Activated naive CD4-positive, alpha-beta T cell treated with anti-CD3 and anti-CD28 coated beads for 36 hours (primary cell): ENCODE measurements at places on chromosomes 6 and 20.
A peak's percentile ranks its signal among the peaks of the same experiment; 100 is the strongest.

GRCh38 chr20:54590856-54591255 lies 115.5 kb downstream of the DOK5 start:
- DNase-seq = no peak

- no peak for DNase-seq
These were observed 246.5 kb downstream of the ERMARD start for GRCh38 chr6:169997930-169998218.

DNA sequence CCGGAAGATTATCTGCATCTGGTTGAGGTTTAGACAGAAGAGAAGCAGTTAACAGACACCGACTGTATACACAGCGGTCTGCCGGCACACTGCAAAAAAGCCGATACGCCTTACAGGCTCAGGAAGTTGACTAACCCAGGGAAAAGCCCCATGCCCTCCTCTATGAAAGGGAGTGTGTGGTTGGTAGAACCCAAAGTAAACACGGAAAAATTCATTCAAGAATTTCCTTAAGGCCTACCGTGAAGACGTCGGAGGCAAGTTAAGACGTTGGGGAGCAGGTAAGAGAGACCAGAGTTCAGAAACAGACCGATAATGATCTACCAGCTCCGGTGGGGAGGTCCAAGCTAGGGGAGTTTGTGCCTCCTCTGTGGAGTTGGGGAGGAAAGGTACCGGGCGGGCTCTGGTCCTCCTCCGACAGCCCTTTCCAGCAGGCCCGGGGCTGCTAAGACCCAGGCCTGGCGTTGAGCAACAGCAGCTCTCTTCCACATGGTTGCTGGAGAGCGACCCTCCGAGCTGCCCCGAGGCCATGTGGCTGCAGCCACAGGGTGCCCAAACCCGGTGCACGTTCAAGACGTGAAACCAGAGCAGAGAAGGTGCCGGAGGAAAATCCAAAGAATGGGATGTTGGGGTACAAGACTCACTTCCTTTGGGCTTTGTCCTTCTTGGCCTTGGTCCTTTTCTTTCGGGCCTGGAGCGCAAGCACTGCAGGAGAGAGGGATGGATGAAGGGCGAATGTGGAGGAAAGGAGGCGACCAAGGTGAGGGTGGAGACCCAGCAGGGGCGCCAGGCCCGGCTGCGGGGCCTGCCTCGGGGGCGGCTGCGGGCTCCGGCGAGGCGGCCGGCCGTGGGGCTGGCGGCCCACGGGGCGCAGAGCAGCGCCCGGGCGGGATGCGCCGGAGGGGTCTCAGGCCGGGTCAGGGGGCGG lies 809 bp downstream of the SRPK1 start:
- peak; percentile 78 for DNase-seq

DNA sequence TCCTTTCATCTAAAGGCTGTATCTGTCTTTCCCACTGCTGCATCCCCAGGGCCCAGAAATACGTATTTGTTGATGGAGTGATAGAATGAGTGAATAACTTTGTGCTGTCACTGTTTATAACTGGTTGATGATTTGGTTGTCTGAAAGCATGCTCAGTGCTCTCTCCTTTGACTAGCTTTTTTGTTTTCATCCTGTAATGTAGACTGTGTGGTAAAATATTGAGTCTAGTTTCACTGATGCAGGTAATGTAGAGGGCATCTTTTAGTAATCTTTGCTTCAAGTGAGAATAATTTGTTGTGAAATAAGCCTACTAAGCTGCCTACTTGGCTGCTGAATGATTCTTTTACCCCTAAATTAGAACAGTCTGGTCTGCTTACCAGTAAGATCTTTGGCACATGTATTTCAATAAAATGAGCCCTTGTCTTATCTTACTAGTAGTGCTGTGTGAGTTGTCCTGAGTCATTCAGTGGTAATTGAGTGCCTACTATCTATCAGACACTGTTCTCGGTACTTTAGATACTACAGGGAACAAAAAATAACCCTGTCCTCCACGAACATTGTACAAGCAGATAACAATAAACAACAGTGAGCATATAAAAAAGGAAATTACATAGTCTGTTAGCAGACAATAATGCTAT lies 39.9 kb downstream of the MAPK14 start:
- DNase-seq = no peak

DNA sequence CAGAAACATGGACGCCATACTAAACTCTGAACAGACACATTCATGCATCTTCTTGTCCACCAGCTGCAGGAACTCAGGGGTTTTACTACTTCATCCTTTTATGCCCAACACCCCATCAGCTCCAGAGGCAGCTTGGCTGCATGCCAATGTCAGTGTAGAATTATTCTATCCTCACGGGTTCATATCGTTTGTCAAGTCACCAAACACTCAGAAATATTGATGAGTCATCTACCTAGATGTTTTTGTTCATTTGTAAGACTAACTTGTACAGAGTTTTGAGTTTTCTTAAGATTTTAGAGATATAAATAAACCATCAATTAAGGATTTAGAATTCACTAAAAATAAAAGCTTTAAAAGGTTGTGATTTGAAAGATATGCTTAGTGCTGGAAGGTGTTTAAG lies 590.7 kb upstream of the FLRT3 start:
- DNase-seq = no peak

GRCh38 chr20:1965520-1966351 lies 28.1 kb downstream of the PDYN start:
- DNase-seq = peak; percentile 89

DNA sequence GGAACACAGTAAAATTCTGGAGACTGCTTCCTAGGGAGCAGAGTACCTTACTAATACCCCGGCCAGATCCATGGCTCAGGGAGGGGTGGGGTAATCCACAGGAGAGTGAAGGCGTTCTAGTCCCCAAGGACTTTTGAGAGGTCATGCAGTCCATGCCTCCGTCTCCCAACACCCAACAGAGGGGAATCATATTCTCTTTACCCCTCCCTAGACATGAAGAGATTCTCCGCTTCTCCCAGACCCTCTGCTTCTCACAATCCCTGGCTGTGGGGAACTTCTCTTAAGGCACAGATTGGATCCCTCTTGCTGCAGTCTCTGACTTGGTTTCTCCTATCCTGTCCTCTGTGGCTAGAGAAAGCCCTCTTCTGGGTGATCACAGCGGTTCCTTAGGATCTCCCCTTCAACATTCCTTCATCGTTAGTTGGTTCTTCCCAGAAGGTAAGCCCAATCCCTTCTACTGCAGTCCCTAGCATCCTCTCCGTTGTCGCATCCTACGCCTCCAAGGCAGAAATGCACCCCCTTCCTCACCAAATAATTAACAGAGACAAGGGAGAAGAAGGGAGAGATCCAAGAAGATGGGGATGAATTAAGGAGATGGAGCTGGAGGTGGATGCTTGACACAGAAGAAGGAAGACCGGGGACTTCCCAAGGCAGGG lies 562 bp downstream of the GGT7 start:
- DNase-seq = no peak

GRCh38 chr6:17339308-17339670 lies 54.1 kb upstream of the CAP2 start:
- no peak for DNase-seq

GRCh38 chr6:35583893-35584688 lies 71.4 kb upstream of the TULP1 start:
- DNase-seq = peak; percentile 87

GRCh38 chr20:55365745-55366144 lies 639.6 kb downstream of the CBLN4 start:
- DNase-seq = no peak

DNA sequence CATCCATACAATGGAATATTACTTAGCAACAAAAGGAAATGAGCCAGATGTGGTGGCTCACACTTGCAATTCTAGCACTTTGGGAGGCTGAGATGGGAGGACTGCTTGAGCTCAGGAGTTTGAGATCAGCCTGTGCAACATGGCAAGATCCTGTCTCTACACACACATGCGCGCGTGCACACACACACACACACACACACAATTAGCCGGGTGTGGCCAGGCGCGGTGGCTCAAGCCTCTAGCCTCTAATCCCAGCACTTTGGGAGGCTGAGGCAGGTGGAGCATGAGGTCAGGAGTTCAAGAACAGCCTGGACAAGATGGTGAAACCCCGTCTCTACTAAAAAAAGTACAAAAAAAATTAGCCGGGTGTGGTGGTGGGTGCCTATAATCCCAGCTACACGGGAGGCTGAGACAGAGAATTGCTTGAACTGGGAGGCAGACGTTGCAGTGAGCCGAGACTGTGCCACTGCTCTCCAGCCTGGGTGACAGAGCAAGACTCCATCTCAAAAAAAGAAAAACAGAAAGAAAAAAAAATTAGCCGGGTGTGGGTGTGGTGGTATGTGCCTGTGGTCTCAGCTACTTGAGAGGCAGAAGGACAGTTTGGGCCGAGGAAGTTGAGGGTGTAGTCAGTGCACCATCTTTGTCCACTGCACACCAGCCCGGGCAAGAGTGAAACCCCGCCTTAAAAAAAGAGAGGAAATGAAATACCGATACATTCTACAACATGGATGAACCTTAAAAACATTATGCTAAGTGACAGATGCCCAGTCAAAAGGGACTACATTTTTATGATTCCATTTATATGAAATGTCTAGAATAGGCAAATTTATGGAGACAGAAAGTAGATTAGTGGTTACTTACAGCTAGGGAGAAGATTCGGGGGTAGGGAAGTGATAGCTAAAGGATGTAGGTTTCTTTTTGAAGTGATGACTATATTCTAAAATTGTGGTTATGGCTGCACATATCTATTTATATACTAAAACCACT lies 52.5 kb downstream of the RBL1 start:
- peak; percentile 21 for DNase-seq

DNA sequence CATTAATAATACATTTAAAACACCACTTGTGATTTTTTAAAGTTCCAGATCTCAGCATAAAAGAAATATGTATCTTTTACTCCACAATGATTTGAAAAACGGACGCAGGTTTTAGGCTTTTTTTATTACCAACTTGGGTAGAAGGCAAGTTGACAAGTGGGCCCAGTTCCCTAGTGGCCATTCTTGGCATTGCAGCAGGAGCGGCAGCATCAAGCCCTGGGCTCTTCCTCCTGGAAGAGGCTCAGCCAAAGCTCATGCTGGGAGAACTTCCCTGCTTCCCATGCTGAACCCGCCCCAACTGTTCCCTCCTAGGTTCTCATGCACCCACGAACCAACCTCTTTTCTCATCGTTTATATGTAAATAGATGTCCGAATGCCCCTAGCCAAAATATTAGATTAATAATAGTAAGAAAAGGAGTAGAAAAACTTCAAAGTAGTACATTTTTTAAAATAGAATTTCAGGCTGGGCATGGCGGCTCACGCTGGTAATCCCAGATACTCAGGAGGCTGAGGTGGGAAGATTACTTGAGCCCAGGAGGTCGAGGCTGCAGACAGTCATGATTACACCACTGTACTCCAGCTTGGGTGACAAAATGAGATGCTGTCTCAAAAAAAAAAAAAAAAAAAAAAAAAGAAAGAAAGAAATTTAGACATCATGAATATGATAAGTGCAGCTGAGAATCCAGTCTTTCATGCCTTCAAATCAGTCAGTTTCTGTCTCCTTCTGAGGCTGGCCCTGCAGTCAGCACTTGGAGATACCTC lies 18.2 kb upstream of the MYB start:
- peak; percentile 56 for DNase-seq

DNA sequence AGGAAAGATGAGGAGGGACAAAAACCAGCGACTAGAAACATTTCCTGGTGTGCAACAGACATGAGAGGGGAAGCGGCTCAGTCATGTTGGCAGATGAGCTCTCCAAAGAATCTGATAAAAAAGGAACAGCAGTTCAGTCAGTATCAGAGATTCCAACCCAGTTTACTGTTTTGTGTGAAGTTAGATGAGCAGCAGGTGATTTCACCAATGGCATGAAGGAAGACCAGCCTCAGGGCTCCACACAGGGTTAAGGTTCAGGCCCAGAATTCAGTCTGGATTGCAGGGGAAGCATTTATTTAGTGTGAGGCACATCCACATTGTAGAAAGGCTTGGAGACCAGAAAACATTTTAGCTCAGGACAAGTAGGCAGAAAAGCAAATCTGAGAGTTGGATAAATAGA lies 317.8 kb downstream of the C6orf118 start:
- DNase-seq = no peak

DNA sequence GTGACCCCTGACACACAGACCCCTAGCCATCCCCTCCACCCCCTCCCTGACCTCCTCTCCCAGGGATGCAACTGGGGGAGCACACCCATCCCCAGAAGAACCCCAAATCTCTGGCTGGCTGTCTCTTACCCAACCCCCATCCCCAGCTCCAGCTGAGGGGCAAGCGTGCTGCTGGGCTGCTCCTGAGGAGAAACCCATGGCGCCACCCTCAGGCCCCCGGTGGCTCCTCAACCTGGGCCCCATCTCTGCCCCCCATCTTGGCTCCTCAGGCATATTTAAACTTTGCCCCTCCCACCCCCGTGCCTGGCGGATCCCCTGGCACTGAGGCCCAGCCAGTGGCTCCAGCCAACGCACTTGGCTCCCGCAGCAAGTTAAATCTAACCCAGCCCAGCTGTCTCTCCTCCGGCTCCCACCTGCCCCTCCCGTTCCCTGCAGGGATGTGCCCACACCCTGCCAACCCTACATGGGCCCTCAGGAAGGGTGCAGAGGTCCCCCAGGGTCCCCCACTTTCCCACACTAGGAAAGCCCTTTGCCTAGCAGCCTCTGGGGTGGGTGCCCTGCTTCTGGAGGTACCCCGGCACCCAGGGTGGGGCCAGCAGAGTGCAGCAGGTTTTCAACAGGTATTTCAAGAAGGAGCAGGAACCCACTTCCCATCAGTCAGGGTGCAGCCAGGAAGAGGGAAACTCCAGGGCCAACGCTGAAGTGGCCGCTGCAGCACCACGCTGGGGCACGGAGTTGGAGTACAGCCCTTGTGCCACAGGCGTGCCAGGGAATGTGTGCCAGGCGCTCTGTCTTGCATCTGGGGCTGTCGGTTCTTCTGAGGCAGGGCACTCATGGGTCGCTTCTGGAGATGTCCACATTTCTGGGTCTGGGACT lies 5.3 kb upstream of the OSBPL2 start:
- DNase-seq = no peak

DNA sequence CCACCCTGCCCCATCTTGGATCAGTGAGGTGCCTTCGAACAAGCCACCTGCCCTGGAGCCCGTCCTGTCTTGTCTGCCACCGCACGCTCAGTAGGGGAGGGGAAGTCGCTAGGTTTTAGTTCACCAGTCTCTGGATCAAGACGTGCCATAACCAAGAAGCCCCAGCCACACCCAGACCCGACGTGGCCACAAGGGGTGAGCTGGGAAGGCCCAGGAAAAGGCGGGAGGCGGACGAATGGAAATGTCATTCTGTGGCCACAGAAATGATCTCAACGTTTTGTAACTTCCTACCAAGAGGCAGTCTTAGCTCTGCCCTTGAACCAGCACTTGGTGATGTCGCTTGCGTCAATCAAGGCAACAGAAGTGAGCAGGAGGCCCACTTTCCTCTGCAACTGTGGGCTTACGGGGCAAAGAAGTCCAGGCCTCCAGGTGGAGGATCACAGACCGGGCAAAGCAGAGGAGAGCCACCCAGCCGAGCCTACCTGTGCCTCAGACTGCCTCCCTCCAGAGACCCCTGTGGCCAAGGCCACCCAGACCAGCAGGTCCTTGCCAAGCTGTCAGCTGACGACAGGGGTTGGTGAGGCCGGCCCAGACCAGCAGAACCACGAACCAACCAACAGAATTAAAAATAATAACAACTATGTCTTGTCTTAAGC lies 14.5 kb downstream of the GMEB2 start:
- no peak for DNase-seq

GRCh38 chr6:53725791-53726575 lies 60.4 kb upstream of the KLHL31 start:
- peak; percentile 83 for DNase-seq
